Thoracic aorta (tissue), 2 donors: ENCODE measurements at places on chromosomes 16 and 17. TPM values are rescaled to one million over a fixed set of nuclear protein-coding genes. Genes with fewer than 3 reads are reported as not detected.

GRCh38 chr17:75252039-75252816, 9.2 kb downstream of the GGA3 start:
- DNase-seq = no peak

The CAPNS2 gene
- 0.41 TPM for total RNA-seq

The ANKS3 gene
- total RNA-seq = 29.8 TPM

- DNase-seq = no peak
Measured at GRCh38 chr17:883586-883962, 96.0 kb downstream of the NXN start.

The NPIPB13 gene
- total RNA-seq = 6.5 TPM

- DNase-seq = no peak
Measured at GRCh38 chr16:73371584-73372319, 323.8 kb upstream of the ZFHX3 start.

The FOXC2 gene
- 60.7 TPM for total RNA-seq

DNA sequence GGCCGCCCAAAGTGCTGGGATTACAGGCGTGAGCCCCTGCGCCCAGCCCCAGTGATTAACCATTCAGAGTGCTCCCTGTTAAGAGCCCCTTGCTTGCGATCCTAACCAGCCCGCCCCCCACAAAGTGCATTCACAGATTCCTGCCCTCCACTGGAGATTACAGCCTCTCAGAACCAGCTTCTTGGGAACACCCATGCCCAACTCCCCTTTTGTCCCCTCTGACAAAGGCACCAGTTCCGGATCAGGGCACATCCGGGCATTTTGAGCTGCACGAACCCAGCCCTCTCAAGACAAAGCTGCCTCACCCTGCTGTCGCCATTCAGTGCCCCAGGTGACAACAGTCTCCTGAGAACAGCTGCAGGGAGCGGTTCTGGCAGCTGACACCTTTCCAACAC, 848 bp upstream of the KRT19 start:
- DNase-seq = no peak

- DNase-seq = no peak
Measured at GRCh38 chr17:40243761-40244160, 24.7 kb downstream of the WIPF2 start.

The KRT40 gene
- total RNA-seq = not detected

The CCL4 gene
- 16.5 TPM for total RNA-seq

DNA sequence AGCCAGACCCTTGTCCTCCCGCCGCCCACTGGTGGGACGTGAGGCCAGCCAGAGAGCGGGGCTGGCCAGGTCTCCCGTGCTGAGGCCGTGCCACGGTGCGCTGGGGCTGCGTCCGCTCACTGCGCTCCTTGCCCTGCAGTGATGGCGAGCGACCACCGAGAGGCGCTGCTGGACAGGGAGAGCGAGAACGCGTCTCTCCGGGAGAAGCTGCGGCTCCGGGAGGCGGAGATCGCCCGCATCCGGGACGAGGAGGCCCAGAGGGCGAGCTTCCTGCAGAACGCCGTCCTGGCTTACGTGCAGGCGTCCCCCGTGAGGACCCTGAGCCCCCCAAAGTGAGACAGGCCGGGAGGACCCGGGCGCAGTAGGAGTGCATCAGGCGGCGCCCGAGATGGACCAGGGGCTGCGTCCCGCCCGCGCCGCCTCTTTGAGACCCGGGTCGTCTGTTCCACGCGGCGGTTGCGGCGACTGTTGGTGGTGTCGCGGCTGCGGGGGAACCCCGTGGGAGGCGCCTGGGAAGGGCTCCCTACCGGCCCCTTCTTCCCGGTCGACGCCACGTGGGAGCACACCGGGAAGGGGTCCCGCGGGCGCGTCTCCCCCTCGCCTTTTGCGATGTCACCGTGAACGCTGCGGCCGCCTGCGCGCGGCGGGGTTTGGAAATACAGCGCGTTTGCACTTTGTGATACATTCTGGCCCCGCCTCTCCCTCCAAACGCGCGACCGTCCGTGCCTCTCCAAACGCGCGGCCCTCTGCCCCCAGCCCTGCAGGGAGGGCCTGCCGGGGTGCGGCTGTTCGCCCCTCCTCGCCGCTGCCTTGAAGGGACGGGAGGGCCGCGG, 792 bp upstream of the RAC3 start:
- no peak for DNase-seq

- DNase-seq = no peak
Measured at GRCh38 chr16:53766304-53767016, 62.5 kb downstream of the FTO start.

- DNase-seq = no peak
Measured at GRCh38 chr16:68246666-68247065, 1.5 kb downstream of the PLA2G15 start.

GRCh38 chr16:76293980-76294379, 16.8 kb downstream of the CNTNAP4 start:
- no peak for DNase-seq

DNA sequence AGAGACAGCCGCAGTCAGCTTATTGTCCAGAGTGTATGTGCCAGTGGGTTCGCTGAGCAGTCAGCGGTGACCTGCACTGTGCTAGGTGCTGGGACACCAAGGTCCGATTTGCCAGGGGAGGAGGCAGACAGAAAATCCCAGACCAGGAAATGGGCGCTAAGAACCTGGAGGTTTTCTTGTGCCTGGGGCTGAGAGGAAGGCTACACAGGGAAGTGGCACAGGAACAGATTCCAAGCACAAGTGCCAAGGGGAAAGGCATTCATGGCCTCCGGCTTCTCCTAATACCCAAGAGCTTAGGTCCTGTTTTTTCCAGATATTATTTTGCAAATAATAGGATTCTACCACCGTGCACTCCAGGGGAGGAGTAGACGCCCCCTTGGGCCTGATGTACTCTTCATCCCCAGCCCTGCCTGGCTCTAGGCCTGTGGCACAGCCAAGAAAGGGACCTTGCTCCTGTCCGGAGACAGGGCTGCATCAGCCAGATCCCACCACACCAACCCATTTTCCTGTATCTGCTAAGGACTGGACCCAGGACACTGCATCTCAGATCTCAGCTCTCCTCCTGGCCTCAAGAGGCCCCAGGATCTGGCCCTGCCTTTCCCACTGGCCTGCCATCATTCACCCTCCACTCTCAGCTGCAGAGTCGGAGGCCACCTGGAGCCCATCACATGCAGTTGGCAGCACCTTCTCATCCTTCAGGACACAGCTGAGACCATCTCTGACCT, 187.2 kb downstream of the NTN1 start:
- no peak for DNase-seq

- DNase-seq = no peak
Measured at GRCh38 chr17:17042384-17042736, at the start of gene MPRIP. Gene MPRIP, plus strand, starts transcription at chr17:17042457. Its CDS starts 392 bp downstream, at chr17:17042849.

The NPW gene
- not detected for total RNA-seq

DNA sequence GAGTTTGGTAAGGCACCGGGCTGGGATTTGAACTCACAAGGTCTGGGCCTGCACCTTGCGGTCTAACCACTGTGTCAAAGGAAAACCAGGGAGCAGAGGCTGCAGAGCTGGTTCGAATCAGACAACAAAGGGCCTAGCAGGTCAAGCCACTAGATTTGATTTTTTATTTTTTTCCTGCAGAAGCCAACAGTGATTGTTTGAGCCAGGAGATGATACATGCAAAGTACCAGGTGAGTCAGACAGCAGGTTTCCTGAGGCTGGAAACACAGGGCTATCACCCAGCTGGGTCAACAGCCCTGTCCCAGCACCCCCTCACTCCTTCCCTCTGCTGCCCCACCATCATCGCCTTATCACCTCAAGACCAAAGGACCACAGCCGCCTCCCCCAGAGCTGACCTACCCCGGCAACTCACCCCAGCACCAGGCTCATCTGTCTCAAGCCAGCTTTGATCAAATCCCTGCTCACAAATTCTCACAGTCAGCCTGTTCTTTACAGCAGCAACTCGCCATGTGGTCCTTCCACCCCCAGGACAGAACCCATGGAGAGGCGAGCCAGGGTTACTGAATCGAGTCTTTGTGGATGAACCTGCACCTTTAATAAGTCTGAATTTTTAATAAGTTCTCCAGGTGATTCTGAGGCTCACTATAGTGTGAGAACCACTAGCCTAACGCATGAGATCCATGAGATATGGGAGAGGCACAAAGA, 13.0 kb upstream of the KRT19 start:
- no peak for DNase-seq

DNA sequence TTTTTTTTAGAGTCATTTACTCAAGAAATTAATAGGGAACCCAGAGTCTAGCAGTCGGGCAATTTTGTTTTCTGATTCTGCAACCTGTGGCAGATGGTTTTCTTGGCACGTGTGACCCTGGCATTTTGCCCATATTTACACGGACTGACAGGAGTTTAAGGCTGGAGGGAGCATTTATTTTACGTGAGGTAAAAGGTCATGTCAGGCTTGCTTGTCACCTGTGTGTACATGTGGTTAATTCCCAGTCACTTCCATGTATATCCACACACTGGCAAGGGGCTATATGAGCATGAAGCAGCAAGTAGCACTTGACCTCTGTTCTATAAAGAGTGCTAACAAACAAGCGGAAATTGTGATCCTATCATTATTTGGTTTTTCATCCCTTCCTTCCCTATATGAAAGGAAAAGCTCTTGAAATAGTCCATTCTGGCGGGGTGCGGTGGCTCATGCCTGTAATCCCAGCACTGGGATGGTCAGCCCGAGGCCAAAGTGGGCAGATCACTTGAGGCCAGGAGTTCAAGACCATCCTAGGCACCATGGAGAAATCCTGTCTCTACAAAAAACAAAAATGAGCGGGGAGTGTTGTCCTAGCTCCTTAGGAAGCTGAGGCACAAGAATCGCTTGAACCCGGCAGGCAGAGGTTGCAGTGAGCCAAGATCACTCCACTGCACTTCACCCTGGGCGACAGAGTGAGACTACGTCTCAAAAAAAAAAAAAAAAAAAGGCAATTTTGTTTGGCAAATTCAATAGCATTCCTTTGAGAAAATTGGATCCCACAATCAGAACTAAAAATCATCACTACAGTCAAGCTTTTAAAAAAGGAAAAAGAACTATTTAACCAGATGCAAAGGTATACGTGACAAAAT, 2.1 kb downstream of the SPAG9 start:
- DNase-seq = no peak

The SGCA gene
- 95.5 TPM for total RNA-seq

The DOK4 gene
- total RNA-seq = 70.1 TPM

The SLC9A5 gene
- 1.4 TPM for total RNA-seq

The TMEM92 gene
- 0.28 TPM for total RNA-seq

The PPP1R1B gene
- total RNA-seq = 0.27 TPM

The CTRB1 gene
- total RNA-seq = 9.3 TPM

The MYH2 gene
- 11.9 TPM for total RNA-seq

DNA sequence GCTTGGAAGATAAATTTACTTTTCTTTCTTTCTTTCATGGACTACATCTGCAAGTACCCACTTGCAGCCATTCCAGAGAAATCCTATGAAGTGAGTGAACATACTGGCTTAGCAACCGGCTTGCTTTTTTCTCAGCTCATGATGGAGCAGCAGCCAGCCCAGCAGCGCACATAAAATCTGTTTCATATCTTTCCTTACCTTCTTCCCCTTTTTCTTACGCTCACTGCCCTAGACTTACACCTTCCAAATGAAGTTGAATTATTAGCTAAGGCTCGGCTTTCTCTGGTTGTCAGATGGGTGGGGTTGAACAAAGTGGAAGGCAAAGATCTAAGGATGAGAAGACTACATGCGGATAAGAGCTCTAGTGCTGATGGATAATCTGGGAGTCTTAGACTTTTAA, 13.9 kb upstream of the ABCA8 start:
- no peak for DNase-seq

The PABPN1L gene
- not detected for total RNA-seq

The DNAAF1 gene
- not detected for total RNA-seq

- peak; percentile 93 for DNase-seq
Measured at GRCh38 chr17:2396568-2397246, 4.2 kb downstream of the MNT start.

DNA sequence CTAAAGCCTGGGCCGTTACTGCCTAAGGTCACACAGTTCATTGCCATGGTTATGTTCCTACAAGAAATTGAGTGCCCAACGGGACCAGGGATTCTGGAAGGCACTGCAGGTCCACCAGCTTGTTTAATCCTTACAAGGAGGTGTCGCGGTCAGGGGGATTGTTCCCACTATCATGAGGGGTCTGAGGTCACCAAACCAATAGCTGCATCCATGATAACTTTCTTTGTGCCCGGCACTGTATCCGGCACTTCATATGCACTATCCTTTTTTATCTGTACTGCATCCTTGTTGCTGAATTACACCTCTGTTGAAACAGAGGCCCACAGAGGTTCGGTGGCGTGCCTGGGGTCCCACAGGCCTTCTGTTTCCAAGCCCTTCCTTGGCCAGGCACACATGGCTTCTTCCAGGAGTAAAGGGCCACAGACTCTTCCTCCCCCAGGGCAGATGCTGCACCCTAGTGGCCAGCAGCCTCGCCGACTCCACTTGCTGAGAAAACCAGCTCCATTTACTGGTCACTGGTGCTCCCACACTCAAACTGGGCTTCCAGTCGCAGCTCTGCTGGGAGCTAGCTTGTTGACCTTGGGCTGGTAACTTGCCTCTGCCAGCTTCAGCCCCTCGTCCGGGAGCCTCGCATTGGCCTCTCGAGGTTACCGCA, 82.0 kb upstream of the PLCG2 start:
- DNase-seq = no peak

The TBC1D16 gene
- 45.9 TPM for total RNA-seq

DNA sequence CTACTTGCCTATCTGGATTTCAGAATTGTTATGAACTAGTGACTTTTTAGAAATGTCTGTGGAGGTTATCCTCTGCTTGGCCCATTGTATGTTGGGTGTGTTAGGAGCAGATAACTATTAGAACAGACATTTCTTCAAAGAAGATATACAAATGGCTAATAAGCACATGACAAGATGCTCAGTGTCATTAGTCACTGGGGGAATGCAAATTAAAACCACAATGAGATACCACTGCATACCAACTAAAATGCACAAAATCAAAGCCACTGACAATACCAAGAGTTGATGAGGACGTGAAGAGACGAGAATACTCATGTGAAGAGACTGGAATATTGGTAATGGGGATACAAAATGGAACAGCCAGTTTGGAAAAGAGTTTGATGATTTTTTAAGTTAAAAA, 39.2 kb downstream of the CEP112 start:
- no peak for DNase-seq

DNA sequence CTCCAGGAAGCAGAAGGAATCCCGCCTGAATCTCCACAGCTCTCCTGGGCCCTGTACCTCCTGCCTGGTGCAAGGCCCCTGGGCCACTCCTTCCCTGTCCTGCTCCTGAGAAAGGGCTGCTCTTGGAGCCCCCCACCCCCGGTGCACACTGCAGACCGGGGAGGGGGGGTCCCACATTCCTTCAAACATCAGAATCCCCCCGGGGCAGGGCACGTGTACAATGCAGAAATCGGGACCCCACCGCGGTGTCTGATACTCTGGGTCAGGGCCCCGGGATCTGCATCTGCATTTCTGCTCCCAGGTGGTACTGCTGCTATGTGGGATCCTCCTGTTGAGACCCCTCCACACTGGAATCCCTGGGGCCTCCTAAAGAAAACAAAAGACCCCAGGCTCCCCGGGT, 99.5 kb upstream of the GSE1 start:
- DNase-seq = no peak
